ENCODE measurements at places on chromosomes 6 and 20.

DNA sequence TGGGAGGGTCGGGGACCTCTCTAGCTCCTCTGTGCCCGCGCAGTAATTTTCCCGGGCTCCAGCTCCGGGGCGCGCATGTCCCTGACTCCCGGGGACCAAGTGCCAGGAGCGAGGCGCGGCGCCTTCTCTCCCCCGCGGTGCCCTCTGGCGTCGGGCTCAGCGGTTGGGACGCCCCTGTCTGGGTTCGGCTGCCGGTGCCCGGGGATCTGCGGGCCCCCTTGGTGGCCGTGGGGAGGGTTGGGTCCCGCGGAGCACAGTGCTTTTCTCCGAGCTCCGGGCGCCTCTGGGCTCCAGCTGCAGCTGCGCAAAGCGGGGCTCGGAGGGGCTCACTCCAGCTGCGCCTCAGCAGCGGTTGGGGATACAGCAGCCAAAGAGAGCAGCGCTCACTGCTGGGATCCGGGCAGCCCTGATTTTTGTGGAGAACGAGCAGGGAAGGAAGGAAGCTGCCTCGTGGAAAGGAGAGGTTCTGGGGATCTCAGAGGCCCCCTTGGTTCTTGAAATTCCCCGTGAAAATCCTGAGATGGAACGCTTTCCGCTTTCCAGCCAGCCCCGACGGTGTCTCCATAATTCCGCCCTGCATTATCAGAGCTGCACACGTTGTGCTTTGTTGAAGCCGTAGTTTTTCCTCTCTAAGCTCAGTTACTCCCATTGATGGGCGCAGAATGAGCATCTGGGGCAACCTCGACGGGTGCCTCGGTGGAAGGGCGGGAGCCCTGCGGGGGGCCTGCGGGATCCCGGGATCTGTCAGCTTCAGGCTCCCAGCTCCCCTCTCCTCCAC is 861 bp downstream of the PPP1R14C start:
- DNase-seq, result no peak

GRCh38 chr6:89731924-89732567 is 87.5 kb downstream of the MDN1 start:
- no peak for DNase-seq

DNA sequence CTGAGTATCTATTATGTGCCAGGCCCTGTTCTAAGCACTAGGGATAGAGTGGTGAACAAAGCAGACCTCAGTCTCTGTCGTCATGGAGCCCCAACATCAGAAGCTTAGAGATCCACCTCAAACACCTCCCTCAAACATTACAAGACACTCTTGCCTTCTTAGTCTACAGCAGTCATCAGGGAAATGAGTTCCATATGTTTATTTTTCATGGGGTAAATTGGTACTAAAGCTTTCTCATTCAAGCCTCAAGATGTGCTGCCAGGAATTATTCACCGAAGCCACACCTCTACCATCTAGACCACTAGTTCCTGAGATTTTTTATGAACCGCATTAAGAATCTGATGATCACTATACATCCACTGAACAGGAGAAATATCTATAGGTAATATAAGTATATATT is 59.0 kb upstream of the TFB1M start:
- DNase-seq, result no peak

DNA sequence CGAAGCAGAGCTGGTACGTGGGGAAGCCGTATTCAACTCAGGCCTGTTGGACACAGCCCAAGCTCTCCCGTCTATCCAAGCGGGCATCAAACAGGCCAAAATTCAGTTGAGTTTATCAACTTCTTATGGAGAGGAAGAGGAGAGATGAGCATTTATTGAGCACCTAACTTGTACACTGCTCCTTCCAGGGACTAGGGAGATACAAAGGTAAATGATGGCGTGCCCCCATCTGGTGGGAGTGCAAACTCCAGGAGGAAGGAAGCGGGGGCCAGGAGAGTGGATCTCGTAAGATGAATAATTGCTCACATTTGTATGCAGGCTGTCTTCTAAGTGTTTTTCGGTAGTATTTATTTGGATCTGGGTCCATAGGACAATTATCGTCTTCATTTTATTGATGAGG is 146.6 kb downstream of the SOBP start:
- DNase-seq, result no peak

DNA sequence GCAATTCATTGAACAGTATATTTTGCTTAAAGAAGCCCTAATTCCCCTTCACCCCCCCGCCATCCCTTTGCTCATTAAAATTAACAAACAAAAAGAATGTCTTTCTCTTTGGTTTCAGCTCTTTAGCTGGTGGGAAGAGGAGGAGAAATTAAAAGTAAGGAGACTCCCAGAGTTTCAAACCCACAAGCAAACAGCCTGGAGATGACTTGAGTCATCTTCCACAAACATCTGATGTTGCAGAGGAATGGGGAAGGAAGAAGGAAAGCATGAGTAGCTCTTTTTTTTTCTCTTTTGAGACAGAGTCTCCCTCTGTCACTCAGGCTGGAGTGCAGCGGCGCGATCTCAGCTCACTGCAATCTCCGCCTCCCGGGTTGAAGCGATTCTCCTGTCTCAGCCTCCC is 189.6 kb downstream of the ADAT2 start:
- no peak for DNase-seq

DNA sequence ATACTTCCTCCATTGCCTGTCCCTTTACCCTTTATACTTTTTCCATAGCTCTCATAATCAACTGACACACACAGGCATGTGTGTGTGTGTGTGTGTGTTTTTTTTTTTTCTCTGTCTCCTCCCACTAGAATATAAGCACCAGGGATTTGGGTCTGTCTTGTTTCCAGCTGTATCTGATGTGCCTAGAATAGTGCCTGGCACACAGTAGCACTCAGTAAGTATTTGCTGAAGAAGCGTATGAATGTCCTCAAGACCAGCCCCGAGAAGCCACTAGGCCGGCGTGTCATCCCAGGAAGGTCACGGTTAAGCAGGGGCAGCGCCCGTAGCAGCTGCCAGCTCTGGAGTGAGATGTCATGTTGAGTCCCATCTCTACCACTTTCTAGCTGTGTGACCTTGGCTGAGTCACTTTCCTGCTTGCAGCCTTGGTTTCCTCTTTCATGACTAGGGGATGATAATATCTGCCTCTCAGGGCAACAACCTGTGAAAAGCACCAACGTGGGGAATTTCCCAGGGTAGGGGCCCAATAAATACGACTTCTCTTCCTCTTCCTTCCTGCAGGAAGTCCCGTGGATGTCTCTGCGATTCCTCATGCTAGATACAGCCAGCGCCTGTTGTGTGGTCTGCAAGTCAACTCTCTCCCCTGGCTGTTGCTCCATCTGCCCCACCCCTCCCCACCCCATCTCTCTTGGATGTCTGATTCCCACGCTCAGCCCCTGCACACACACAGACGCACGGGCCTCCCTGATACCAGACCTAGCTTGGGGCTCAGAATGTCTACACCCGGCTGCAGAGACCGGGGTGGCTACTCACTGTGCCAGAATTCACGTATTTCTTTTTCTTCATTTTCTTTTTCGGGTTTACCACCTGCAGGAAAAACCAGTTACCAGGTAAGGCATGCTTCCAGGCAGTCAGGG is 58.1 kb downstream of the RAB44 start:
- no peak for DNase-seq

- DNase-seq, result no peak
These were observed 3.0 kb downstream of the HLA-E start for GRCh38 chr6:30491991-30492952.

DNA sequence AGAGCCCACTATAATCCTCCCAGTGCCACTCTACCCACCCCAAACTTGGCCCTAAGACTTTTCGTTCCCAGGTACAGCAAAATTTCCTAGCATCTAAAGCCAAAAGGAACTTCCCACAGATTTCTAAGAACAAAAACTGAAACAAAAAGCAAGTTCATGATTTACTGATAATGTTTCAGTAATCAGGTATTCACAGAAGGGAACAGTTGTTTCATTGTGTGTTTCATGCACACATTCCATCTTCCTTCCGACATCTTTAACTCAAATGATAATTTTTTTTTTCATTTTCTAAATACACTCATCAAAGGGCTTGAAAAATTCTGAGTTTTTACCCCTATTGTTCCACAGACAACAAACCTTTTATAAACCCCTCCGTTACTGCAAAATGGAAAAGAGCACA is 6.0 kb upstream of the BTN1A1 start:
- no peak for DNase-seq

DNA sequence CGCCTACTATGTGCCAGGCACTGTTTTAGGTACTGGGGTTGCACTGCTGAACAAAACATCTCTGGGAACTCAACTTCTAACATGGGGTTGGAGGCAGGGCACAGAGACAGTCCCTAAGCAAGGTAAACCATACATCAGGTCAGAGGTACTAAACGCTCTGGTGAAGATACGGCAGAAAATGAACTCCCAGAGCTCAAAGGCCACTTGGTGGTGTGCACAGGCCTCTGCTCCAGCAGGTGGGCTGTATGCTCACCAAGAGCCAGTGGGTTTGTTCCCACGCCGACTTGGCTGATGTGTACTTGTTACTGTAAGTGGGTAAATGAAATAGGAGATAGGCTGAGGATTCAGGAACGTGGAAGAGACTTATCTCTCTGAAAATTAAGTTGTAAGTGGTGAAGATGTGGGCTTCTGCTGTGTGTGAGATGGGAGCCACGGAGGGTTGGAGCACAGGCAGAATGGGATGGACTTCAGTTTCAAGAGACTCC is 133.4 kb downstream of the PREX1 start:
- no peak for DNase-seq

GRCh38 chr6:116522896-116523295 is 11.5 kb downstream of the CALHM5 start:
- DNase-seq, result no peak

DNA sequence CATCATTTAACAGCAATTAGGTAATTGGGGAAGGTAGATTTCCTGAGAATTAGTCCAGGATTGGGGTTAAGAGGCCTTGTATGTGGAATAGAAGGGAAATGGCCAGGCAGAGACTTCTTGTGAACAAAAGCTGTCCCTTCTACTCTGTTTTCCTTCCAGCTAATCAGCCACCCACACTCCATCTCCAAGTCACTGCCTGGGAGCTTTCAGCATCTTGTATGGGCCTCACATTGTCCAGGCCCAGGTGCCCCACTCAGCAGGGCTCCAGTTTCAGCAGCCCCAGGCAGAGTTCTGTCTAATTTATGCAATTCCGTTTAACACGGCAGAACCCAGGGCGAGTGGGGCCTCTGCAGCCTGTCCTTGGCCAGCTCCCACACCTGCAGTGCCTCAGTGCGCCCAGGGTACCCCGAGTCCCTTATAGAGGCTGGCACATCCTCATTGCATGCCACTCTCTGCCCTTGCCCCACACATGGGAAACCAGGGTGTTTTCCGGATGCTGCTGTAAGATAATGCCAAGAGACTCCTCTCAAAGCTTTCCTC is 113.0 kb downstream of the EDN3 start:
- DNase-seq, result no peak

DNA sequence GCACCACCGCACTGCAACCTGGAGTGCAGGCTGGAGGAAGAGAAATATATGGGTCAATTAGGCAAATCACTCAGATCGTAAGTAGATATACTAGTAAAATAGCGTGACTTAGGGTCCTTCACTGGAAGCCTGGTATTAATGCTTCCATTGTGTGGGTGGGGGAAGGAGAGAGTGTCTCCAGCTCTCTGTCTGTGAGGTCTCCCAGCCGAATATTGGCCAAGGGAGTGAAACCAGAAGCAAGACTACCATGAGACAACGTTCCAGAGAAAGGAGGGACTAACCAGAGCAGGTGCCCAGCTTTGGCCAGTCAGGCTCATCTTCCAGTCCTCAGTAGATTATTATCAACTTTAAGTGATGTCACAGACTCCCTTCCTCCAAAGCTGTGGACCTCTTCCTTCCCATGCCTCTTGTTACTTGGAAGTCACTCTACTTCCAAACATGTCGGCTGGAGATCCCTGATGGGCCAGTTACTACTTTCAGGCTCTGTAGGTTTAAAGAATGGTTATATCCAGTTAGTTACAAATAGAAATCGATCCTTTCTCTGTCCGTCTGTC is 28.8 kb downstream of the MTHFD1L start:
- no peak for DNase-seq

GRCh38 chr6:113854531-113855499 is 2.3 kb upstream of the MARCKS start:
- DNase-seq, result no peak

GRCh38 chr6:1087154-1087843 is 224.6 kb upstream of the FOXQ1 start:
- no peak for DNase-seq

DNA sequence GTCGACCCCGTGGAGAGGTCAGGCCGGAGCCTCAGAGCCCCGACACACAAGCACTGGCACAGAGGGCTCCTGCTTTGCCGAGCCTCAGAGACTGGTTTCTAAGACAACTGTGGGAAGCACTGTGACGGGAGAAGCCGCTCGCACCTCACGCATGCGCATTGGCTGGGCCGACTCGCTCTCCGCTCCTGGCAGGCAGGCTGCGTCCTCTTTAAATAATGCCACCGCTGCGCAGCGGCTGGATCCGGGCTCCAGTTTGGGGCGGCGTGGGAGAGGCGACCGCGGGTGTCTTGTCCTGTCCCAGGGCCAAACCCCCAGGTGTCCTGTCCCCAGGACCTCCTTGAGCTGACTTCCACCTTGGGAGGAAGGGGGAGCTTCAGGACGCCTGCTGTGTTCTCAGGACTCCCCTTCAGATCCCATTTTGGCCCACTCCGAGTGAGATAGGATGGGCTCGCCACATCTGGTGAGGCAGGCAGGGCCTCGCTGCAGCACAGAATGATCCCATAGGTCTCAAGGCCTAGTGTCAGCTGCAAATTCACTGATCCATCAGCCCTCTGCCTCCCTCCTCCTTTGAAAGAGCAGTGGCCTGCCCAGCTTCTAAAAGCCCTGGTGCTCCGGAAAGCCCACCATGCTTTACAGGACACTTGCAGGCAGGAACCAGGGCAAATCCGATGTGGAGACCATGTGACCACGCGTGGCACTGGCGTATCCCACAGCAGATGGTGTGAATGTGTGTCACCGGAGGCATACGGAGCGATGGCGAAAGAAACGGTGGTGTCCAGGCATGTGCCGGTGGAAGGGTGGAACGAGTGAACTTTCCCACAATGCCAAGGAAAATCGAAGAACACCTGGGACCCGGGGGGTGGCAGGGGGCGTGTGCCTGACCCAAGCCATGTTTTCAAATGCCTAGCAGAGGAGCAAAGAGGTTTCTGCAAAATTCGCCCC is 169.3 kb upstream of the ZNF337 start:
- no peak for DNase-seq

GRCh38 chr6:36873612-36874442 is 776 bp downstream of the PPIL1 start:
- no peak for DNase-seq
